HFFc6 (cell line): ENCODE measurements at places on chromosomes 7 and 10. TPM values are rescaled to one million over a fixed set of nuclear protein-coding genes. Genes with fewer than 3 reads are reported as not detected.

Gene SERPINE1
- total RNA-seq = 990 to 2,035 TPM (median 1,498 TPM) in 3 replicates

Gene IFIT2
- total RNA-seq = 8.2 to 12.5 TPM (median 10.2 TPM) in 3 replicates

Gene CSGALNACT2
- total RNA-seq = 18.1 and 18.3 TPM in 2 replicates

Gene HOXA5
- 1.4 to 2.9 TPM (median 2.6 TPM) in 3 replicates for total RNA-seq

Gene UCN3
- not detected in 3 replicates for total RNA-seq

Gene MMD2
- not detected in 3 replicates for total RNA-seq

Gene PRKAR2B
- total RNA-seq = 3.5 and 9.0 TPM in 2 replicates

Gene UBN2
- 9.0 to 10.1 TPM (median 9.6 TPM) in 3 replicates for total RNA-seq

Gene HABP2
- total RNA-seq = not detected in 3 replicates

GRCh38 chr7:69827140-69827539 lies 228.9 kb downstream of the AUTS2 start:
- DNase-seq = no peak
- peaks cover 1% of the 10 kb centered on the region; the same call in 1 of the 2 replicates for H3K27me3 ChIP-seq
- H3K4me1 ChIP-seq = no peaks in the 10 kb centered on the region
- no peak overlapping the region for H3K27ac ChIP-seq

GRCh38 chr10:71961831-71962230 lies 2.4 kb upstream of the CHST3 start:
- peaks cover 7% of the 10 kb centered on the region for H3K27me3 ChIP-seq
- H3K4me1 ChIP-seq = peaks cover 28% of the 10 kb centered on the region
- no peak for DNase-seq
- H3K36me3 ChIP-seq = peaks cover 20% of the 10 kb centered on the region

DNA sequence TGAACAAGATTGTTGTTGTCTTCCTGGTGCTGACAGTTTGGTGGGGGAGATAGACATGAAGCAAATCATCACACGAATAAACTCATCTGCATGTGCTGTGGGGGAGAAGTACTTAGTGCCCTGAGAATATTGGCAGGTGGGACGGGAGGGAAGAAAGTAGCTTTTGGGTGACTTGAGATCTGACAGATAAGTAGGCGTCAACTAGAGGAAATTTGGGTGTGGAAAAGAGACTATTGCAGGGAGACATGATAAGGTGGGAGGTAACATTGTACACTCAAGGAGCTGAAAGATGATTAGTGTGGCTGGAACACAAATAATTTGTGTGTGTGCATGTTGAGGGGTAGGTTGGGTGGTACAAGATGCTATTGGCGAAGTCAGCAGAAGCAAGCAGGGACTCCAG lies 30.1 kb downstream of the CNNM2 start:
- H3K27me3 ChIP-seq = no peaks in the 10 kb centered on the region; the same call in 1 of the 2 replicates
- no peaks in the 10 kb centered on the region for H3K36me3 ChIP-seq
- H3K27ac ChIP-seq = no peak overlapping the region
- H3K4me3 ChIP-seq = no peak overlapping the region
- DNase-seq = no peak
- H3K4me1 ChIP-seq = peaks cover 14% of the 10 kb centered on the region; the same call in 1 of the 2 replicates

DNA sequence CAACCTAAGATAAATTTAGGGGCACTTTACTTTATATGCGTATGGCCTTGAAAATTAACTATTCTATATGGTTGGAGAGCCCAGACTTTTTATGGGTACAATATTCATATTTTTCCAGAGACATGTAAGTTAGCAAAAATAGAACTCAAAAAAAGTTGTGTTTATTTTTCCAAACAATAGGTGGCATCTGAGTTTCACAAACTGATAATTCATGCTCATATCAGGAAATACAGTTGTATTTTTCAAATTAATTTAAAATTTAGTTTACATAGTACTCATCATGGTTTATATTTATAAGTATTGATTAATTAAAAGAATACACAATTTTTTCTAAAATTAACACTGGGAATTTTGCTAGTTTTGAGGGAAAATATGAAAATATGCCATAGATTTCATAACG lies 34.6 kb downstream of the ANKRD7 start:
- no peaks in the 10 kb centered on the region; the same call in 1 of the 2 replicates for H3K27me3 ChIP-seq
- H3K4me1 ChIP-seq = no peaks in the 10 kb centered on the region
- H3K36me3 ChIP-seq = no peaks in the 10 kb centered on the region
- H3K27ac ChIP-seq = no peak overlapping the region
- no peak overlapping the region for H3K4me3 ChIP-seq
- no peak for DNase-seq

GRCh38 chr7:15309872-15310271 lies 251.9 kb downstream of the AGMO start:
- no peaks in the 10 kb centered on the region for H3K36me3 ChIP-seq
- DNase-seq = peak; percentile 8
- H3K4me1 ChIP-seq = no peaks in the 10 kb centered on the region
- H3K27me3 ChIP-seq = no peaks in the 10 kb centered on the region
- H3K4me3 ChIP-seq = no peak overlapping the region

DNA sequence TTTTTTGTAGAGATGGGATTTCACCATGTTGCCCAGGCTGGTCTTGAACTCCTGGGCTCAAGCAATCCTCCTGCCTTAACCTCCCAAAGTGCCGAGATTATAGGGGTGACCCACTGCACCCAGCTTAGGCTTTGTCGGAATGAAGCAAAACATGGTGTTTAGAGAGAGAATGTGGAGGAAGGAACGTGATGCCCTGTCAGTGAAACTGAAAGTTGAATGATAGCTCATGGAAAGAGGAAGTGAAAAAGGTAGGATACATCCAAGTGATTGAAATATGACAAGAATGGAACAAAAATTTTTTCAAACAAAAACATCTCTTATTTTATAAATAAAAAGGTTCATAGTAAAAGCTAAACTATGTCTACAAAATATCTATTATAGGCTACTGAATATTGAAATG lies 5.9 kb downstream of the AKAP9 start:
- peaks cover 47% of the 10 kb centered on the region for H3K4me1 ChIP-seq
- no peaks in the 10 kb centered on the region for H3K27me3 ChIP-seq
- H3K4me3 ChIP-seq = no peak overlapping the region
- no peak for DNase-seq
- H3K27ac ChIP-seq = no peak overlapping the region
- no peaks in the 10 kb centered on the region; the same call in 1 of the 2 replicates for H3K36me3 ChIP-seq

GRCh38 chr10:86266446-86267242 lies 100.0 kb downstream of the GRID1 start:
- H3K4me1 ChIP-seq = no peaks in the 10 kb centered on the region
- no peak for DNase-seq
- no peak overlapping the region for H3K27ac ChIP-seq
- no peaks in the 10 kb centered on the region for H3K36me3 ChIP-seq

GRCh38 chr10:96400465-96400864 lies 41.7 kb upstream of the OPALIN start:
- DNase-seq = no peak
- peaks cover 54% of the 10 kb centered on the region for H3K27me3 ChIP-seq
- no peak overlapping the region for H3K27ac ChIP-seq

GRCh38 chr7:3371601-3372000 lies 70.5 kb downstream of the SDK1 start:
- no peak overlapping the region for H3K27ac ChIP-seq
- H3K4me1 ChIP-seq = no peaks in the 10 kb centered on the region
- DNase-seq = no peak
- H3K4me3 ChIP-seq = no peak overlapping the region

- H3K4me1 ChIP-seq = peaks cover 34% of the 10 kb centered on the region
- peak within 1 kb of the TSS; percentile 83 for H3K27ac ChIP-seq
- no peak for DNase-seq
- peak within 1 kb of the TSS; percentile 80 for H3K4me3 ChIP-seq
- peaks cover 44% of the 10 kb centered on the region for H3K36me3 ChIP-seq
- peaks cover 9% of the 10 kb centered on the region for H3K27me3 ChIP-seq
Observed at GRCh38 chr7:100888988-100889750, at the start of gene UFSP1. TSS of gene UFSP1 (minus strand) at chr7:100889715. CDS start at chr7:100889271, 444 bp downstream.

DNA sequence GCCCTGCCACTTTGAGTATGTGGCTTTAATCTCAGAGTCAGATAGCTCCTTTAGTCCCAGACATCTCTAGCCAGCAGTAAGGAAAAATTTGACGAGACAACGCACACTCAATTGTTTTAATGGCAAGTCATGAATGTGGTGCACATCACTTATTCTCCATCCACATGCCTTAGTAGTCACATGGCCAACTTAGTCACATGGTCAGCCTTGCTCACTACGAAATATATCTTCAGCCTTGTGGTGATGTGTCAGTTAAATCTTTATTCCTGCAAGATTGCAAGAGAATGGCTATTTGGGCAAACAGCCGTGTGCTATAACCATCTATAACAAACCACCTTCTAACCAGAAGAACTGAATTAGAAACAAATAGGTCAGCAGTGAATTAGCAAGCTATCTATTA lies 871.1 kb upstream of the CELF2 start:
- H3K4me3 ChIP-seq = no peak overlapping the region
- no peak overlapping the region for H3K27ac ChIP-seq
- DNase-seq = no peak
- no peaks in the 10 kb centered on the region for H3K4me1 ChIP-seq
- H3K36me3 ChIP-seq = no peaks in the 10 kb centered on the region
- H3K27me3 ChIP-seq = no peaks in the 10 kb centered on the region

DNA sequence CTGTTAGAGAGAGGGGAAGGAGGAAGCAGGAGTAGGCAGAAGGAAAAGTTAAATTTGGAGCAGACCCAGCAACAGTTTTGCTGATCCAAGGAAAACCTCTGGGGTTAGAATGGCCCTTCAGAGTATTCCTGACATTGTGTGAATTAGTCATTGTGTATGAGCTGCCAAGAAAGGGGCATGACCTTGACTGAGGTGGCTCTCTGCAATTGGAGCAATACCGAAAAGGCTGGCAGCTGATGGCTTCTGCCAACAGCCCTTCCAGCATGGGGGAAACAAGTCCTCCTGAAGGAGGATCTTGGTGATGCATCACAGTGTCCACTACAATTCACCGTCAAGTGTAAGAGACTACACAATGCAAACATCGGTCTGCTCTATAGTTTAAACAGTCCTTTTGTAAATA lies 20.6 kb upstream of the WASL start:
- no peak overlapping the region for H3K4me3 ChIP-seq
- H3K36me3 ChIP-seq = no peaks in the 10 kb centered on the region
- DNase-seq = peak; percentile 36
- H3K27ac ChIP-seq = no peak overlapping the region

GRCh38 chr10:52779541-52780390 lies 7.2 kb upstream of the MBL2 start:
- H3K4me3 ChIP-seq = no peak overlapping the region
- no peak overlapping the region for H3K27ac ChIP-seq
- no peaks in the 10 kb centered on the region for H3K4me1 ChIP-seq
- peaks cover 20% of the 10 kb centered on the region for H3K27me3 ChIP-seq
- no peaks in the 10 kb centered on the region for H3K36me3 ChIP-seq
- DNase-seq = peak; percentile 44

GRCh38 chr10:131769571-131770410 lies 131.0 kb upstream of the PPP2R2D start:
- no peaks in the 10 kb centered on the region for H3K36me3 ChIP-seq
- no peak overlapping the region for H3K4me3 ChIP-seq
- H3K4me1 ChIP-seq = no peaks in the 10 kb centered on the region
- no peak for DNase-seq

DNA sequence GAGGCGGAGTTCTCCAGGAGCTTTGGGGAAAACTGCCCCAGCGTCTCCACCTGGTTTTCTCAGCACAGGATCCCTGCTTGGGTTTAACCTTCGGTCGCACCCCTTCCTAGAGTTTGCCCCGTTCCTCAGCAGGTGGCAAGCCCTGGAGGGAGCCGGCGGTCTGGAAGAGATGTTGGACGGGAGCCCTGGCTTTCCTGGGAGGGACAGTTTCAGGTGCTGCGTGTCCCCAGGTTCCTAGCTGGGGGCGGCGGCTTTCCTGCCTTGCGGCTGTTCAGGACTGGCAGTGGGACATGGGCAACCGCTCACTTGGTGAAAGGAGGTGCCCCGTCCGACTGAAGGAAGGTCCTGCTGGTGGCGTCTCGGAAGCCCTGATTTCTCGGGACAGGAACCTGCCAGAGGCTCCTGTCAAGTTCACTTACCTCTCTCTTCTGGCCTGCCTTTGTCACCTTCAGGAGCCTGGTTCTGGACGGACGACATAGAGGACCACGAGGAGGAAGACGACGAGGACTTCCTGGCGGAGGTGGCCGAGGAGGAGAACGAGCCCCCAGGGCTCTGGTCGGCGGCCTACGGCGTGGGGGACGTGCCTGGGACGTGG lies 14.8 kb downstream of the ZNF316 start:
- H3K27ac ChIP-seq = no peak overlapping the region
- H3K4me3 ChIP-seq = no peak overlapping the region
- no peaks in the 10 kb centered on the region for H3K4me1 ChIP-seq
- DNase-seq = no peak

GRCh38 chr7:93902777-93903423 lies 3.5 kb upstream of the GNGT1 start:
- H3K27me3 ChIP-seq = peaks cover 2% of the 10 kb centered on the region
- no peak overlapping the region for H3K27ac ChIP-seq
- no peaks in the 10 kb centered on the region for H3K36me3 ChIP-seq
- H3K4me1 ChIP-seq = peaks cover 5% of the 10 kb centered on the region; the same call in 1 of the 2 replicates
- DNase-seq = no peak

GRCh38 chr10:90424730-90425129 lies 433.1 kb downstream of the HTR7 start:
- peaks cover 8% of the 10 kb centered on the region for H3K36me3 ChIP-seq
- H3K27me3 ChIP-seq = no peaks in the 10 kb centered on the region
- no peak overlapping the region for H3K4me3 ChIP-seq
- peaks cover 12% of the 10 kb centered on the region for H3K4me1 ChIP-seq
- H3K27ac ChIP-seq = no peak overlapping the region

DNA sequence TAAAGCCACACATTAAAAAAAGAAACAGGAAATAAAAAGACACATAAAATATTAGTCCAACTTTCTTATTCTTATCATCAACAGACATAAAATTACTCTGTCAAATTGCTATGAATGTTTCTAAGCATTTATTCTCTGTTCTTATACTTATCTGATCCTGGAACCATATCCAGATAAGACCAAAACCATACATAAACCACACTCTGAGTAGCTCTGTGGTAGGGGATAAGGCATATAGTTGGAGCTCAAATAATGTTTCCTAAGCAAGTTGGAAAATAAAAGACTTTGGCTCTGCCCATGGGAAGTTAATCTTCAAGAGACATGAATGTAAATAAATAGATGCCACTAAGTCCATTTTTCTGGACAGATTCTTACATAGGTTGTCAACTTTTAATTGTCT lies 103.1 kb upstream of the PLXDC2 start:
- no peak overlapping the region for H3K4me3 ChIP-seq
- H3K27me3 ChIP-seq = no peaks in the 10 kb centered on the region
- no peaks in the 10 kb centered on the region for H3K4me1 ChIP-seq

- peak overlapping the region; percentile 88 for H3K27ac ChIP-seq
- H3K4me3 ChIP-seq = peak overlapping the region; percentile 69
- H3K27me3 ChIP-seq = peaks cover 1% of the 10 kb centered on the region
Observed at GRCh38 chr7:7221599-7222038, 39.3 kb downstream of the C1GALT1 start.

GRCh38 chr7:28731092-28731658 lies 227.0 kb downstream of the TRIL start:
- no peaks in the 10 kb centered on the region for H3K36me3 ChIP-seq
- peaks cover 8% of the 10 kb centered on the region; the same call in 1 of the 2 replicates for H3K4me1 ChIP-seq
- H3K27me3 ChIP-seq = peaks cover 1% of the 10 kb centered on the region; the same call in 1 of the 2 replicates
- H3K27ac ChIP-seq = no peak overlapping the region
- H3K4me3 ChIP-seq = no peak overlapping the region
- no peak for DNase-seq

GRCh38 chr7:120856198-120856597 lies 1.7 kb downstream of the TSPAN12 start:
- peaks cover 19% of the 10 kb centered on the region for H3K4me1 ChIP-seq
- peaks cover 17% of the 10 kb centered on the region for H3K27me3 ChIP-seq
- H3K27ac ChIP-seq = no peak overlapping the region
- no peaks in the 10 kb centered on the region for H3K36me3 ChIP-seq
- no peak for DNase-seq

GRCh38 chr7:134365341-134366054 lies 48.8 kb upstream of the SLC35B4 start:
- peak; percentile 74 for DNase-seq
- no peak overlapping the region for H3K4me3 ChIP-seq
- no peaks in the 10 kb centered on the region; the same call in 1 of the 2 replicates for H3K27me3 ChIP-seq
- peaks cover 58% of the 10 kb centered on the region for H3K4me1 ChIP-seq
- peak overlapping the region; percentile 70 for H3K27ac ChIP-seq
- H3K36me3 ChIP-seq = no peaks in the 10 kb centered on the region
